ENCODE measurements at places on chromosomes 3 and 15.

DNA sequence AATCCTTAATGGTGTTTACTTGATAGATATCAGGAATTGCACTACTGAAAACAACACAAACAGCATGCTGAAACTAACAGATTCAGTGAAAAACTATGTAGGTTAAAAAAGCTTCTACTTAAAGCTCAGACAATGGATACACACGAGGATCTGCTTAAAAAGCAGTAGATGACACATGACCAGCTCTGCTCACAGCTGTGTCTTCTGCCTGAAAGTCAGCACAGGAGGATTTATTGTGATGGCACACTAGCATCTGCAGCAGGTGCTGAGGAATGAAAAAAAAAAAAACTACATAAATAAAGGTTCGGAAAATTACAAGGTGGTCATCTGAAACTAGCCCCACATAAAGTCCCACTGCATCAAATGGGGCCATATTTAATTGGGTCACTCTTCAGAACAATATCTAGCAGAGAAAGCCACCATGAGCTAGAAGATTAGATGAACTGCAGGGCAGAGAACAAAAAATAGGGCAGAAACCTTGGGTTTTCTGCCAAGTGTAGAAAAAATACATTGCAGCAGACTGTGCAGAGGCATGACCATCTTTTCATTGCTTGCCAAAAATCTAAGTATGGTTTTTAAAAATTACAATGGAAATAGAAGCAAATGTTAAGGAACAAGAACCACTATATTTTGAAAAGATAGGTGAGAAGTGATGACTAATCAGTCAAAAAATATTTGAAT lies 13.2 kb upstream of the GOLM2 start:
- no peak for DNase-seq

DNA sequence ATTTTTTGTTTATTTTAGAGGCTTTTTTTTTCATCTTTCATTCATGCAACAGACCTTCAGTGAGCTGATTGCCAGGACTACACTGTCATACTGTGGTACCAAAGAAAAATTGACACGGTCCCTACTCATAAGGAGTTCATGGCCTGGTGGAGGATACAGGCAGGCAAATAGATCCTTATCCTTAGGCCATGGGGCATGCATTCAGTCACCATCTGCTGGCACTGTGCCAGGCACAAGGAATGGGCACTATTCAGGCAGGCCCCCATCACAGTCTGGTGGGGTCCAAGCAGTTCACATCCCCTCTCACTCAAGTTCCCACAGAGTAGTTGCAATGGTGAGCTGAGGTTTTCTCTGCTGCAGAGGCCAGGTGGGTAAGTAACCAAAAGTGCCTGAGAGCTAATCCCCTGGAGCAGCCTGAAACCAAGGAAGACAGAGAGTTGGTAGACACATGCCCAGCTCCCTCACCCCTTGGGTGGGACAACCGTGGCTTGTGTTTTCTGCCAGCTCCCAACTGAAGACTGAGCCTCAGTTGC lies 17.3 kb downstream of the CISH start:
- DNase-seq = no peak

DNA sequence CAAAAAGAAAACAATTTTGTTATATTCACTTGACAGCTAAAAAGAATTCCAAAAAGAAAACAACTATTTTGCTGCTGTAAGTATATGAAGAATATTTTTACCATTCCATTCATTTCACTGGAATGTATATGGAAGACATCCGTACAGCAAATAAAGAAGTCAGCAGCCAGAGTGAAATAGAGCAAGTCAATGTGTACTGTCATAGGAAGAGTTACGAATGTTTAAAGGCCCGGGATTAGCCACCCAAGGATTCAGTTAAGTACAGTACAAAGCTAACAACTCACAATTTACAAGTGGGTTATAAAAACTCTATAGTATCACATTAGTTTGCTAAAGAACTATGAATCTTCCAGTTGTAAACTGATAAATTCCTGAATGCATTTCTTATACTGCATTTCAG lies 14.4 kb upstream of the XXYLT1 start:
- no peak for DNase-seq

DNA sequence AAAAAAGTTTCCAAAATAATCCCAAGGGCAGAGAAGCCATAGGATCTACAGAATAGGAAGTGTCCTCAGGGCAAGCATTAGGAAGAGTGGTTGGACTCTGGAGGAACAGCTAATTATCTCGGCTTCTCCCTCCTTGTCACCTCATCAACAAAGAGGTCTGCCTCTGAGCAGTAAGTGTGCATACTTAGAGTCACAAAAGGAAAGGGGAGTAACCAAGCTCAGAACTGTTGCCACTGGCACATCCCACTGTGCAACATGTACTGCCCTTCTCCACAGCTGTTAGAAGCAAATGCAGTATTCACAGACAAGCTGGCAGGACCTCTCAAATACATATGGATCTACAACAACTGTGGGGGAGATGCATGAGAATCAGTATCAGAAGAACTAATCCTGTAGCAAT lies 31.5 kb downstream of the NGLY1 start:
- DNase-seq = no peak

DNA sequence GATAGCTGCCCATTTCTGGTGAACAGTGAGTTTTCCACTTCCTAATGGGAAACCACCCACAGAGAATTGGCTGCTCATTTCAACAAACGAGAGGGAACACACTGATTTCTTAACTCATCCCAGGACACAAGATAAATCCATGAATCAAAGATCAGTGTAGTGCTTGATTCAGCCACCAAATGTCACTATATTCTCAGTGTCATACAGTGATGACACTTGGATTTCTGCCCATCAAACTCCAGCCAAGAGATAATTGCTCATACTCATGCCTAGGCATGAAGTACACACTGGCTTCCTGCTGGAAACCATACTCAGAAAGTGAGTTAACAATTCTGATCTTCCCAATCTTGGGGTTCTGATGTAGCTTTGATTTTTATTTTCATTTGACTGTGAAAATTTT lies 35.4 kb upstream of the GRM7 start:
- DNase-seq = no peak

- no peak for DNase-seq
Observed at GRCh38 chr3:118436697-118437262, 597.9 kb downstream of the IGSF11 start.

GRCh38 chr3:15342246-15342645 lies 9.9 kb upstream of the SH3BP5 start:
- DNase-seq = no peak

DNA sequence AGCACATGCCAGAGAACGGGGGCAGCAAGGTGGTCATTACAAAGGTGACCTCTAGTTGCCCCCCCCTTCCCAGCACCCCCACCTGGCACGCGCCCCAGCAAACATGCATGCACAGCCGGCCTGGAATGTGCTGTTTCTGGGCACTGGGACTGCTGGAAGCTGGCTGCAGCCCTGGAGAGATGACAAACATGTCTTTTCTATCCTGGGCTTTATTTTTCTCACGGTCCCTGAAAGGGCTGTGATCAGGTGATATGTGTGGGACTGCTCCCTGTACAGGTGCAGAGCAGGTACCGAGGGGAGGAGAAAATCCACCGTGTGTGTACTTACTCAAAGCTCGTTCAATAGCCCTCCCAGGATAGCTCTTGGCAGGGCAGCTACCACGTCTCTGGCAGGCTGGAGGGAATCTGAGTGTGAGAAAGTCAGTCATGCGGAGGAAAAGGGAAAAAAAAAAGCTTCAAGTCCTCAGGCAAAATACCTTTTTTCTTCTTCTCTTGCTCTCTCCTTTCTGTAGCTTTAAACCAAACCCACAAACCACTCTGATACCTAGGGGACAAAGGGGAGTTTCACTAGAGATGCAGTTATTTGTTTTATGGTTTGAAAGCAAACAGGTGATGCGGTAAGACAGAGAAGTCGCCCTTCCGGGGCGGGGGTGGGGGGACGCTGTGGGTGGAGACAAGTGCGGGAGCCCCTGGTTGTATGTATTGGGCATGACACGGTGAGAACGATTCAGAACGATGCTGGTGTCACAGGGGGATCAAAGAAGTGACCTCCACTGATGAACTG lies 5.0 kb upstream of the HES1 start:
- DNase-seq = no peak

GRCh38 chr15:76987896-76988860 lies 6.7 kb upstream of the PSTPIP1 start:
- DNase-seq = peak; percentile 69

DNA sequence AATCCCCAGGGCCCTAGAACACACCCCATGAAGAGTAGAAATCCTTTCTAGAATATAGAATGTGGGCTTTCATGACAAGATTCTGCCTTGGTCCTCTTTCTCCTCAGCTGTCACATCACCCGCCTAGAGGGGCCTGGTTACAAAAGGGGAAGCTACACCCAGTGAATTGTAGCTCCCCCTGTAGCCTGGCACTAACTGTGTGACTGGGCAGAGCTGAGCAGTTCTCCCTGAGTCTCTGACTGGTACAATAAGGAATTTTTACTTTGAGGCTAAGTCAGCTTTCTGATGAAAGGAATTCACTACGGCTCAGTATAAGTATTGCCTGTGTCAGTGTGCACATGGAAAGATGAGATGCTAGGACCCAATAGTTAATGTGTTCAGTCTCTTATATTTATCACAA lies 28.7 kb upstream of the ZNF148 start:
- no peak for DNase-seq

DNA sequence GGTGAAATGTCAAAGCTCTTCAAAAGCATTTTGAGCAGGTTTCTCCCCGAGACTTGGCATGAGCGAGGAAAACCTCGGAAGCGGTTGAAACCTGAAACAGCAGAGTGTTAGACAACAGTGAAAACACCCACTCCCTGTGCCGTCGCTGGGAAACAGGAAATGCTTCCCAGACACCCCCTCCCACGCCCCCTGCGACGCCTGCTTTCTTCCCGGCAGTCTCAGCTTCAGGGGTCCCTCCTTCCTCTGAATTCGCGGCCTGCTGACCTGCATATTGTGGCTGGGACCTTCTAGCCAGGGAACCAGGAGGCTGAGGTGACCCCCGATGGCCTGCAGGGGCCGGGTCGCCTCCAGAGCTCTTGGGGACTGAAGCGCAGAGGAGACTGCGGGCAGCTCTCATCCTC lies 250.6 kb upstream of the LYSMD4 start:
- DNase-seq = no peak

DNA sequence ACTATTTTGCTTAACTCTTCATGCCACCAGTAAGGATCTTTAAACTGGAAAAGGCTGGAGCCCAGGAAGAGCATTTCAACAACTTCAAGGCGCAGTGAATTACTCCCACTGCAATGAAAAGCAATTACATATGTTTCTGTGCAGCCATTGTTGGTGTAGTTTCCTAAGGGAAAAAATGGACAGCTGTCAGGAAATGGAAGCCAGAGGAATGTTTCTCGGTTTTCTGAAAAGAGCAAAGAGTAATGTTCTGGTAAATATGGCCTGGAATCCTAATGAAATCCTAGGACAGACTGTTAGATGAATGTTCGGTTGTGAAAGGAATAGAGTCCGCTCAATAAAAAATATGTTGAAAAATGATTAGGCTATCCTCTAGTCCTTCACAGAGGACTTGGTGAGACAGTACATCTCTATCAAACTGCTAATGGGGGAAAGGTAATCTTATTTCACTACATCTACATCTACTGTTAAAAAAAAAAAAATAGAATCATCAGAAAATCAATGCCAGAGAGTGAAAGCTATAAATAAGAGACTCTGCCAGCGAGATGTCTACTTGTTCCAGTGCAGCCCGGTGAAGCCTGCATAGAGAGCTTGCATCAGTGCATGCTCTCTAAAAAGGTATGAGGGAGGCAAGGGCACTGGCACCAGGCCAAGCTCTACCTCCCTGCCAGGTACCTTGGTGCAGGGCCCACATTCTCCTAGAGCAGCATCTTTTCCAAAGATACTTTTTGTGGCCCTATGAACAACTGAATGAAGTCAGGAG lies 68.2 kb upstream of the TJP1 start:
- DNase-seq = no peak

DNA sequence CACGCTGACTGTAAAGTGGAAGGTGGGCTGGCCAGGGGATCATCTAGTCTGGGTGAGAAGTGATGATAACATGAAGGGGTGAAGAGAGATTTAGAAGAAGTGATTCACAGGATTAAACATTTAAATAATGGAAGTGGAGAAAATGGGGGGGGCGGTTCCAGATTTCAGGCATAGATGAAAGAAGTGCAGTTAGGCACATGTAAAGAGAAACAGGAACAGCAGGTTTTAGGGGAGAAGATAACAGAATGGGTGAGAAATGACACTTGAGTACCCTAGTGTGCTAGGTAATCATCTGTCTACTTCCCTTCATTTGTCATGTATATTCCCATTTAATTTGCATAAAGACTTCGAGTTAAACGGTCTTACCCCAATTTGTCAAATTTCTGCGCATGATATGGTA lies 15.3 kb downstream of the B3GNT5 start:
- no peak for DNase-seq

DNA sequence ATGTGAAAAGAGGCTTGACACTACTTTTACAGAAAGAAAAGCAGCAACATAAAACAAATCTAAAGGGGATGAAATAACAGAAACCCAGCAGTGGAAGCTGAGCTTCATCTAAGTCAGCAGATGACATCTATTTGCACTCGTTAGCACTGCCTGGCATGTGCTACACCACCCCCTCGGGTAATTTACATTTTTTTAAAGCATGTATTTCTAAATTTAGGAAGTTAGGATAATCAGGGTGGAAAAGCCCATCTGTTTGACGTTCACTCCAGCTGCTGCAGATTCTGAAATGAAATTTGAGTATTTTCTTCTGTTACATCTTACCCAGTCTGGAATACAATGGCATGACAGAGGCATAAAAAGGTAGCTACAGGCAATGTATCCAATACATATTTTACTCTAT lies 20.7 kb downstream of the IGSF11 start:
- no peak for DNase-seq

- no peak for DNase-seq
Observed at GRCh38 chr3:194888916-194889315, 203.2 kb downstream of the FAM43A start.

DNA sequence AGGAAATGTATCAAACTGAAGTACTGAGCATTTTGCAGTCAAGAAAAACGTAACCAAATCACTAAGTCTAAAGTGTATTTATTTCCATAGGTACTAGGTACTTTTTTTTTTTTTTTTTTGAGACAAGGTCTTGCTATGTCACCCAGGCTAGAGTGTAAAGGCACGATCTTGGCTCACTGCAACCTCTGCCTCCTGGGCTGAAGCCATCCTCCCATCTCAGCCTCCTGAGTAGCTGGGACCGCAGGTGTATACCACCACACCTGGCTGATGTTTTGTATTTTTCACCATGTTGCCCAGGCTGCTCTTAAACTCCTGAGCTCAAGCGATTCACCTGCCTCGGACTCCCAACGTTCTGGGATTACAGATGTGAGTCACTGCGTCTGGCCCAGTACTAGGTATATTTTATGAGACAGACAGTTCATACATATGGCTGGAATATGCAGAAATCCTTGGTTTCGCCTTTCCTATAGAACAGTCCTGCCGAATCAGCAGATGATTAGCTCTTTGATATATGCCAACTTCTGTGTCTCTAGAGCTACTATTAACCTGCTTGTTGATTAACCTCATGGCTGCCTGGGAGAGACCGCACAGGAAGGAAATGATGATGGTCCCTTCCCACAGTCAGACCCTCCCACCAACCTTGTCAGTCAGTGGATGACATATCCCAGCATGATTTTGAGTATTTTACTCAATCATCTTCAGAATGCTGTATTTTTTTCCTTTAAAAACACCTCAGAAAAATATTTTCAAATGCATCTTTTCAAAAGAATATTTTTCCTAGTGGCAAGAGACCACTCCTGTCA lies 32.3 kb downstream of the TMOD3 start:
- DNase-seq = peak; percentile 24

GRCh38 chr3:115713284-115713683 lies 90.0 kb downstream of the GAP43 start:
- no peak for DNase-seq

Measured in stimulated activated CD4-positive, alpha-beta T cell treated with anti-CD3 and anti-CD28 coated beads, Interleukin-2, amount 100 ng/mL, for 48 hours (primary cell).